ENCODE measurements at places on chromosomes 3 and 15.

DNA sequence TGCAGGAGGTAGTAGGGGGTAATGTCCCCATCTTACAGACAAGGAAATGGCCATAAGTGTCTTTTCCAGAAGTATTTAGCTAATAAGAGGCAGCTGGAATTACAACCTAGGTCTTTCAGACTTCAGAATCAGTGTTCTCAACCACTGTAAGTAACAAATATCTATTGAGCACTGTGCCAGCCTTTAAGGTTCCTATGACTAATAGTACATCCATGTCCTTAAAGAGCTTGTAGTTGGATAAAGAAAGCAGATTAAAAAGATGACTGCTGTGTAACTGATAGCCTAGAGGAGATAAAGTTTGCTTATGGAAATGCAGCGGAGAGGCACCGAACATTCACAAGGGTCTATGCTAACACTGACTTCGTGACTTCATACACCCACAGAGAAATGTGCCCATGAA lies 136.0 kb downstream of the KCNMB2 start:
- DNase-seq: no peak

DNA sequence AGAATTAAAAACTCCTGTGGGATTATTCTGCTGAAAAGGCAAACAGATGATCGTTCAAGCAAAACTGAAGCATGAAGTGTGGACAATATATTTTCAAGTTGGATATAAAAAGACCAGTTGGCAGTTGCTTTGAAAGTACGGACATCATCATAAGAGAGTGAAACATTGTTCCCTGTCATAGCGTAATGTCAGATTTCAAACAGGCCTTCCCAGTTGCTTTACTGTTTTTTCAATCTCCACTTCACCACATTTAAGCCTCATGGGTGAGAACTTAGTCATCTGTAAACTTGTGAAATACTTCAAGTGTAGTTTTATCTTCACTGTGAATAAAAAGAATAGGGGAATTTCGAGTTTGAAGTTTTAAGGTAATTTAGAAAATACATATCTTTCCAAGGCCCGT lies 435.1 kb upstream of the CNTN3 start:
- DNase-seq: no peak

GRCh38 chr3:143450632-143451031 lies 331.1 kb downstream of the CHST2 start:
- DNase-seq: no peak

GRCh38 chr3:98692787-98693473 lies 70.2 kb upstream of the ST3GAL6 start:
- DNase-seq: no peak

GRCh38 chr15:26773917-26774316 lies 1.1 kb upstream of the GABRB3 start:
- DNase-seq: no peak

DNA sequence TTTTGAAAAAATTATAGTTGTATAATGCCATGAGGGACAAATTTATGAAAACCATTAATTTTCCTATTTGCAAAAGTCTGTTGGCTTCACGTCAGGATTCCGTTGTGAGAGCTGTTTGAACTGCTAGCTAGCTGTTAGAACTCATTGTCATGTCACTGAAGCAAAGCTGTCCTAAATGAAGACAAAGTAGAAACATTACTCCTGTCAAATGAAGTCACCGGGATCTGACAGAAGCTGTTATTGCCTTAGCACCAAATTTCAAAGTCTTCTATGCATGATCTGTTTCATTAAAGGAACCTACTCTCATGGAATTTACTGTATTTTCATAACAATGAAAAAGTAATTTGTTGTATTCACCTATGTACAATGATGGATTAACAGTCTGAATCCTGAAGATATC lies 479.8 kb downstream of the PLOD2 start:
- DNase-seq: no peak

- DNase-seq: no peak
These were observed 53.0 kb upstream of the TMEM115 start for GRCh38 chr3:50412231-50412754.

Measured in stimulated activated CD8-positive, alpha-beta memory T cell treated with anti-CD3 and anti-CD28 coated beads, Interleukin-2, amount 100 ng/mL, for 1 hour (primary cell).